GM20000 (cell line): ENCODE measurements at places on chromosomes 2 and 18.

- no peak for DNase-seq
These were observed 42.4 kb upstream of the FIGN start for GRCh38 chr2:163778045-163778781.

GRCh38 chr2:72579591-72580180 lies 246.1 kb downstream of the EXOC6B start:
- DNase-seq = peak; percentile 14

GRCh38 chr2:240458044-240458899 lies 22.8 kb downstream of the GPC1 start:
- no peak for DNase-seq

DNA sequence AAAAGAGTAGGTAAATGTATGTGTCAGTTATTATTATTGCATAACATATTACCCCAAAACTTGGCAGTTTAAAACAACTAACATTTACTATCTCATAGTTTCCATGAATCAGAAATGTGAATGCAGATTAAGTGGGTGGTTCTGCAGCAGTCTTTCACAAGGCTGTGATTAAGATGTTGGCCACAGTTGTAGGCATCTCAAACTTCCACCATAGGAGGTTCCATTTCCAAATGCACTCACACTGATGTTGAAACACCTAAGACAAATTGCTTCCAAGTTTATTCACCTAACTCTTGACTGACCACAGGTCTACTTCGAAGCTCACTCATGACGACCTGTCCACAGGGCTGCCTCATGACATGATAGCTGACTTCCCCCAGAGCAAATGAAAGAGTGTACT lies 360.8 kb downstream of the GRB14 start:
- DNase-seq = no peak

DNA sequence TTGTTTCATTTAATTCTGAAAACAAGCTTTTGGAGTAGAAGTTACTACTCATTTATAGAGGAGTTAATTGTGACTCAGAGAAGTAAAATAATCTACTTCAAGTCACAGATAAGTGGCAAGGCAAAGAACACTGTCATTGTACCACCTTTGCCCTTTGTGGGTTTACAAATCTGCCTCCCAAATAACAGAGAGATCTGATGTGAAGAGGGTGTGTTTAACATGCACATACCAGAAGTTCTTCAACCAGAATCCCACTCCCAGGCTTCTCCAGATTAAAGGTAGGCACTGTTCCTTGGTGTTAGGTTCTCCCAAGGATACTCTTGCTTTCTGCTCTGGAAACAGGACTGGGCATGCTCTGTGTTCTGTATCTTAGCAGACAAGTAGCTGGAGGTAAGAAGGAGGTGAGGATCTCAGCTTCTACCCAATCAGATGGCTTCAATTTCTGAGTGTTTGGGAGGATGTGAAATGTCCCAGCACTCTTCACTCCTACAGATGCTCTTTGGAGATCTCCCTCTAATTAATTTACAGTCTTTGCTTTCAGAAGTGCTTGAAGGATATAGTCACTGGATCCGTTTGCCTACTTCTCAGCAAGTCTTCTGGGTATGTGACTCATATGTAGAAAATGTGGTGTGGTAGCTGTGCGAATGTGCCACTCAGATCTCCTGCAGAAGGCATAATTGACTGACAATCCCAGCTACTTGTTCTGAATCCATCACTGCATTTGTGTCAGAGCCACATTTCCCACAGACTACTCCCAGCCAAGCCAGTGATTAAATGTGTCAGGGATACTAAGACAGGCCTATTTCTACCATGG lies 111.1 kb downstream of the KLHL14 start:
- no peak for DNase-seq

DNA sequence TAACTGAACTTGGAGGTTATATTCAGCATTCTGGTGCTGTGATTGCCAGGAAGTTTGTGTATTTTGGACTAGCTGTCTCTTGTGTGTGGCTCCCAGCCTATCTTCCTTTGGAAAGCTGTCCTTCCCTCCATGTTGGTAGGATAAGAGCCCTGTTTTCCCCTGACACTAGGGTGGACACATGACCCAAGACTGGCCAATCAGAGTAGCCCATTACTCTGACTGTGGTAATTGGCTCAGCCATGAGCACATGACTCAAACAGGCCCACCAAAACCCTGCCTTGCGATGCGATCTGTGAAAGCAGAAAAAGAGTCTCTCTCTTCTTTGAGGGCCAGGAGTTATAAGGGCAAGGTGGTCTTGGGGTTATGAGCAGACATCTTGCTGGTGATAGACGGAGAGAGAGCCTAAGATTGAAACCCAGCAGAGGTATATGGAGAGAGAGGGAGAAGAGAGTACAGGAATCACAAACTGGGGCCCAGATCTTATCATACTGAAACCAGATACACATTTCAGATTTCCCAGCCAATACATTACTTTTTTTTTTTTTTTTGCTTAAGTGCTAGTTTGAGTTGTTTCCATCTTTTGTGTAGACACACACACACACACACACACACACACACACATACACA lies 45.3 kb upstream of the SERPINE2 start:
- no peak for DNase-seq
